Forelimb muscle (tissue), 1 donor: ENCODE measurements at places on chromosomes 1 and 21. TPM values are rescaled to one million over a fixed set of nuclear protein-coding genes. Genes with fewer than 3 reads are reported as not detected.

The DCDC2B gene
- polyA plus RNA-seq = 0.66 TPM

The C8B gene
- not detected for polyA plus RNA-seq

The KNCN gene
- 0.10 TPM for polyA plus RNA-seq

The GPR52 gene
- not detected for polyA plus RNA-seq

The FAM72D gene
- polyA plus RNA-seq = 1.8 TPM

The SAMSN1 gene
- polyA plus RNA-seq = 1.4 TPM

The ZNF683 gene
- polyA plus RNA-seq = not detected

DNA sequence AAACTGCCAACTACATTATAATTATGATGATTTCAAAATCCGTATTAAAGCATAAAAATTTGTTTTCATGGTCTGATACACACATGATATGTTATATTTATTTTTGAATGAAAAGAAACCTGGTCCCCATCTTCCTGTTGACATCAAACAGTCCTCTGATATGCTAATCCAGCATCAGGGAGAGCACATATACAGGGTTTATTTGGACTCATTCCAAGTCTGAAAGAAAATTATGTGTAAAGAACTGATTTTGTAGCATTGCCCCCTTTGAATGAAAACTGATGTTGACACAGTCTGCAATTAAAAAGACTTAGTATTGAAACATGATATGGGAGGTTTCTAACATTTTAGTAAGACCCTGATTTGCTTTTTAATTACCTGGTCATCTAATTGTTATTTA lies 119.4 kb downstream of the NEK7 start:
- no peak for DNase-seq

- peak; percentile 89 for DNase-seq
Observed at GRCh38 chr1:91650764-91651163, 150.1 kb downstream of the CDC7 start.

DNA sequence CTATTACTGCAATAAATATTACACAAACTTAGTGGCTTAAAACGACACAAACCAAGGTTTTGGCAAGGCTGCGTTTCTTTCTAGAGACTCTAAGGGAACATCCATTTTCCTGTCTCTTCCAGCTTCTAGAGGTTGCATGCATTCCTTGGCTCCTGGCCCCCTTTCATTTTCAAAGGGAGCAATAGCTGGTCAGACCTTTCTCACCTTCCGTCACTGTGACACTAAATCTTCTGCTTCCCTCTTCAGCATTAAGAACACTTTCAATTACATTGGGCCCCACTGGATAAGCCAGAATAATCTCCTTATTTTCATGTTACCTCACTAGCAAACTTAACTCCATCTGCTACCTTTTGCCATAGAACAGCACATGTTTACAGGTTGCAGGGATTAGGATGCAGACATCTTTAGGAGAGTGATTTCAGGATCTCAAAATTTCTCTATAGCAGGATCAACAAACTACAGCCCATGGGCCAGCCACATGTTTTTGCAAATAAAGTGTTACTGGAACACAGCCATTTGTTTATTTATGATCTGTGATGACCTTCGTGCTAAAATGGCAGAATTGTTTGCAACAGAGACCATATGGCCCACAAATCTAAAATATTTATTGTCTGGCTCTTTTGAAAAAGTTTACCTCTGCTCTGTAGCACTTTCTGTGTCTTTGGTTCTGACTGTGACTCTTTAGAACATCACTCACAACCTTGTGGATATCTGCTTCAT lies 221.5 kb upstream of the SGIP1 start:
- DNase-seq = no peak

- DNase-seq = no peak
Observed at GRCh38 chr1:214337511-214337910, 56.6 kb downstream of the SMYD2 start.

- DNase-seq = no peak
Observed at GRCh38 chr1:101360506-101360905, 123.7 kb downstream of the S1PR1 start.

DNA sequence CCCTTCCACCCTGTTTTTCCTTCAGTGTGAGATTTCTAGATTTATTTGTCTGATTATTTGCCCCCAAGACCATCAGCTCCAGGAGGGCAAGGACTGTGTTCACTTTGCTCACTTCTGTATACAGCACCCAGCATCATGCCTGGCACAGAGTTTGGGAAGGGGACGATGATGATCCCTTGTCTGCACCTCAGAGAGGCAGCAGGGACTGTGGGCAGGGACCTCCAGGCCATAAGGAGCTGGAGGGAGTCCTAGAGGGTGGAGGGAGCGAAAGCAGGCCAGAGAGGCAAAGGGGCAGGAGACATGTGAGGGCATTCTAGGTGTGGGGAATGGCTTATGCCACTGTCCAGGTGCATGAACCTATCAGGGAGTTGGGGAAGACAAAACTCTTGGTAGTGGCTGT lies 32.8 kb downstream of the H3-3A start:
- no peak for DNase-seq

DNA sequence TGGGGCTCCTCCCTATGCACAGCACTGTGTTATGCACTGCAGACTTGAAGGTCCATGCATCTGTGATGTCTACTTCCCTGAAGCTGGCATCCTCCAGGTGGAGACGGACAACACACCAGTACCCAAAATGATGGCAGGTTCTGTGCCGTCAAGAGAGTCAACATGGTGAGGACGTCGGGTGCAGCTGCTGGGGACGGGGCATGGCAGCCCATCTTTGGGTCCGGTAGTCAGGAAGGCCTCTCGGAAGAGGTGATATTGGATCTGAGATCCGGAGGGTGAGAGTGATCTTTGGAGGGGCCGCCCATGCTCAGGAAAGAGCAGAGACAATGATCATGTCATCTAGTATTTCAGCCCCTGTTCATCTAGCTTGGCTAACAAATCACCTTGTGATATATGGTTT lies 104.1 kb downstream of the RIPK4 start:
- no peak for DNase-seq
